ENCODE measurements at places on chromosomes 3 and 15.
A peak's percentile ranks its signal among the peaks of the same experiment; 100 is the strongest.

DNA sequence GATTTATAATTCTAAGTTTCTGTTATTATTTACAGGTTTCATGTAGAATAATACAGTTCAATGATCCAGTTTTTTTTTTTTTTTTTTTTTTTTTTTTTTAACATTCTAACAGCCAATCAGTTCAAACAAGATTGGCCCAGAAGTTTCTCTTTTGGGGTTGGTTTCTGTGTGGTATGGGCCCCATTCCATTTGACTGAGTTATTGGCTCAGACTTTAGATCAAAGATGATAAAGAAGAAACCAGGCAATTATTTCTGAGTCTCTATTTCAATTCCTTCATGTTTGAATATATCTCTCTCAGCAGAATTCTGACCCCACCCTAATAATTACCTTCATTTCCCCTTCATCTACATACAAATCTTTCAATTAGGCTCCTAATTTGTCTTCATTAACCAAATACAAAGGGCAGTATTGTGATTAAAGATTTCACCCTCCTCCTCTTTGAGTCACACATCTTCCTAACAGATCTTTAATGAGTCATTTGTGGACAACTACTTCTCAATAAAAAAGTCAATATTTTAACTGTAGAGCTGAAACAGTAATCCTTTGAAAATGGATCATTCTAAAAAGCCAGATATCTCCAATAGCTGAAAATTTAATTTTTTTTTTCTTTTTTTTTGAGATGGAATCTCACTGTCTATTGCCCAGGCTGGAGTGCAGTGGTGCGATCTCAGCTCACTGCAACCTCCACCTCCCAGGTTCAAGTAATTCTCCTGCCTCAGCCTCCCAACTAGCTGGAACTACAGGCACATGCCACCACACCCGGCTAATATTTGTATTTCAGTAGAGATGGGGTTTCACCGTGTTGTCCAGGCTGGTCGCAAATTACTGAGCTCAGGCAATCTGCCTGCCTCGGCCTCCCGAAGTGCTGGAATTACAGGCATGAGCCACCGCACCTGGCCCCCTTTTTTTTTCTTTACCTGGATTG, 878.8 kb downstream of the NAALADL2 start:
- no peak for DNase-seq

- DNase-seq, result no peak
Observed at GRCh38 chr3:47515864-47516319, 2.4 kb upstream of the ELP6 start.

GRCh38 chr3:104951426-104951825, 415.3 kb upstream of the ALCAM start:
- no peak for DNase-seq

GRCh38 chr15:32855942-32856341, 138.1 kb downstream of the GREM1 start:
- no peak for DNase-seq

GRCh38 chr3:102353148-102353547, 81.7 kb upstream of the ZPLD1 start:
- DNase-seq, result no peak

- DNase-seq, result no peak
Observed at GRCh38 chr3:124489506-124489905, 240.7 kb upstream of the UMPS start.

- no peak for DNase-seq
Observed at GRCh38 chr3:149332771-149333170, 665 bp downstream of the TM4SF18 start.

DNA sequence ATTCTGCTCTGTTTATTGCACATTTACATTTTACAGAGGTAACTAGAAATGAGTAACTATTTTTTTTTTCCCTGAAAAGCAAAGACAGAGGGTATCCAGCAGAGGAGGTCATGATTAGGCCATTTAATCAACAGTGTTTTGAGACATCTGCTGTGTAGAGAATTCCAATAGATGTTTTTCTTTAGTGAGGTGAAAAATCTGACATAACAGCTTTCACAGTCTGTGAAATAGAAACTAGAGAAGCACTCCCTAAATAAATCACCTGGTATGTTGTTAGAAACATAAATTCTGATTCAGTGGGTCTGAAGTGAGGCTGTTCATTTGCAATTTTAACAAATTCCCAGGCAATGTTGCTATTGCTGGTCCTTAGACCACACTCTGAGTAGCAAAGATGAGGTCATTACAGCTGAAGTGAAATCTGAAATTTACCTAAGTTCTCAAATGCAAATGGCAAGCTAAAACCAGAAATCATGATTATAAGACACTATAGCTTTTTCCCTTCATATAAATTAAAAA, 329.2 kb upstream of the LRRC3B start:
- no peak for DNase-seq

- no peak for DNase-seq
Observed at GRCh38 chr3:136396916-136397315, 146.8 kb downstream of the PCCB start.

GRCh38 chr3:123258359-123258758, 56.6 kb downstream of the SEC22A start:
- no peak for DNase-seq

DNA sequence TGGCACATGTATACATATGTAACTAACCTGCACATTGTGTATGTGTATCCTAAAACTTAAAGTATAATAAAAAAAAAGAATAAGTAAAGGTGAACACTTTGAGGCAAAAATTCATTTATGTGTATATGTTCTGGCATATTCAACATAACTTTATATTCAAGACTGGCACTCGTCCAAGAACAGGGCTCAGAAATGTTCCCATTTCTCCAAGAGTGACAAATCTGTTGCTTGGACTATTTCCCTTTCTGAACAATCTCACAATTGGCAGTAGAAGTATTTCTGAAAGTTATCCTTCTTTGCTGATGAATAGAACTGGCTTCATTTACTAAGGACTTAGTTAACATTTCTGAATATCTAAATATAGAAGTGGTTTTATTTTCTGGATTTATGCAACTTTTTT, 212.8 kb downstream of the ADAMTSL3 start:
- no peak for DNase-seq

DNA sequence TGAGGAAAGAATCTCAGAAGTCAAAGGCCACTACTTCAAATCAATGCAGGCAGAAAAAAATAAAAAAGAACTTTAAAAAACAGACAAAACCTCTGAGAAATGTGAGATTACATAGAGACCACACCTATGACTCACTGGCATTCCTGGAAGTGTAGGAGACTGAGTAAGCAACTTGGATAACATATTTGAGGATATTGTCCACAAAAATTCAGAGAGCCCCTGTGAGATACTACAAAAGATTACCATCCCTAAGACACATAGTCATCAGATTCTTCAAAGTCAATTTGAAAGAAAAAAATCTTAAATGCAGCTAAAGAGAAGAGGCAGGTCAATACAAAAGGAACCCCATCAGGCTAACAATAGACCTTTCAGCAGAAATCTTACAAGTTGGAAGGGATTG, 887.3 kb downstream of the NTRK3 start:
- no peak for DNase-seq

DNA sequence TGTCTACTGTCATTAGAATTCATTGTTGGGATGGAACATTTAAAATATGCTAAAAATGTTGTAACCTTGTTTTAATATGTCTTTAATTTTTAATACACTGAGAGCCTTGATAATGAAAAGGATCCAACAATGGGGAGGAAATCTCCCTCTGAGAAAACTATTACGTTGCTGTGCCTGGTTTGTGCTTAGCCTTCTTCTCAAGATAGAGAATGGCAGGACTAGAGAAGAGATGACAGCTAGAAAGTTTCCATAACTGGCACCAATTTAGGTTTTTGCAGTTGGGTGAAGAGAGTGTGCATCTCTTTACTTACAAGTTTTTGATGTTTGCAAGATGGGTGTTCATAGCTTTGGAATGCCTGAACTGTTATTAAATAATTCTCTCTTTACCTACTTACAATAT, 42.6 kb upstream of the NANOGP8 start:
- DNase-seq, result no peak

DNA sequence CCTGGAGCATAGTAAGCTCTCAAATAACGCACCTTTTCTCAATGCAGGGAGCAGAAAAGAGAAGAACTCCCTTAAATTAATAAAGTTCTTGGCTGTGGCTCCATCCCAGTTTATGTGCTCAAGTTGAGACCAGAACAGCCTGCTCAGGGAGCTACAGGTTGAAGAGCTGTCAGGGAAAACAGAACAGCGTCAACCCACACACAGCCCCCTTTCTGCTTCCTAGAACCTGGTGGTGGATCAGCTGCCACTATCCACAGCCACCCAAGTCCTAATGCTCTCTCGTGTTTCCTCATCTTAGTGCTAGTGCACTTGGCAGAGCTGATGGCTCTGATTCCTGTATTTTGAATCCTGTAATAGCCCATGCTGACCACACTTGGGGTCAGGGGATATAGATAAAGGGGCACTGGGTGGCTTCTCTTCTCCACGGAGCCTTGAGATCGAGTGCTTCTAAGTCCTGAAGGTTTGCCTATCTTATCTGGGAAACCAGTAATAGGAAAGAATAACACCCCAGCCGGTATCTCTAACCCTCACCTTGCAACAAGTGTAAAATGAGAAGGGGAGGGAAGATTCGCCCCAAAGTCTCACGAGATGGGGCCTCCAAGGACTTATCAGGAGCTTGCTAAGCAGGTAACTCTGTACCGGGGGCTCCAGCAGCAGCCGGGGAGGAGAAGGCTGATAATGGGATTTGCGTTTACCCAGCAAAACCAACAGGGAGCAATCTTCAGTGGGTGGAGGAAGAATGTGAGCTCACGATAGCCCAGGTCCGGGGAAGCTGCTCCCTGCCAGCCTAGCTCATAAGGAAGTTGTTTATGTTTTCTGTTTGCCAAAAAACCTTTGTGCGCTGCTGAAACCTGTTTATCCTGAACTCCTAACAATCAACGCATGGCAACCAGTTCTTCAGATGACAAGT, 136.2 kb upstream of the ICE2 start:
- DNase-seq, result no peak

- DNase-seq, result no peak
Observed at GRCh38 chr3:8816106-8816505, 46.7 kb upstream of the OXTR start.

DNA sequence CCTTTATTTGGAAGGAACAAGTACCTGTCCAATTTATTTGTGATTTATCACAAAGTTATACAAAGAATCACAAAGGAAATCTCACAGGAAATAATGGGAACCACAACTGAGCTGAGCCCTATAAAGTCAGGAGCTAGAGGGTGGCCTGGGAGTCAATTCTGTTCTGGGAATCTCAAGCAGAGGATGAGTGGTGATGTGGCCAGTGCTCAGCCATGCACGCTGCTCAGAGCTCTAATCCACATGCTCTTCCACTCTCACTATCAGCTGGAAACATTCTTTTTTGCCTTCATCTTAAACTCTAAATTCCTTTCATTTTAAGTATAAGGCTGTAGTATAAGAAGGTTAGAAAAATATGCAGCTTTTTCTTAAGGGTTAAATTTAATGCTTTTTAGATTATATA, 36.6 kb downstream of the UACA start:
- DNase-seq, result no peak

- no peak for DNase-seq
Observed at GRCh38 chr15:66771351-66771650, 69.3 kb downstream of the SMAD6 start.

DNA sequence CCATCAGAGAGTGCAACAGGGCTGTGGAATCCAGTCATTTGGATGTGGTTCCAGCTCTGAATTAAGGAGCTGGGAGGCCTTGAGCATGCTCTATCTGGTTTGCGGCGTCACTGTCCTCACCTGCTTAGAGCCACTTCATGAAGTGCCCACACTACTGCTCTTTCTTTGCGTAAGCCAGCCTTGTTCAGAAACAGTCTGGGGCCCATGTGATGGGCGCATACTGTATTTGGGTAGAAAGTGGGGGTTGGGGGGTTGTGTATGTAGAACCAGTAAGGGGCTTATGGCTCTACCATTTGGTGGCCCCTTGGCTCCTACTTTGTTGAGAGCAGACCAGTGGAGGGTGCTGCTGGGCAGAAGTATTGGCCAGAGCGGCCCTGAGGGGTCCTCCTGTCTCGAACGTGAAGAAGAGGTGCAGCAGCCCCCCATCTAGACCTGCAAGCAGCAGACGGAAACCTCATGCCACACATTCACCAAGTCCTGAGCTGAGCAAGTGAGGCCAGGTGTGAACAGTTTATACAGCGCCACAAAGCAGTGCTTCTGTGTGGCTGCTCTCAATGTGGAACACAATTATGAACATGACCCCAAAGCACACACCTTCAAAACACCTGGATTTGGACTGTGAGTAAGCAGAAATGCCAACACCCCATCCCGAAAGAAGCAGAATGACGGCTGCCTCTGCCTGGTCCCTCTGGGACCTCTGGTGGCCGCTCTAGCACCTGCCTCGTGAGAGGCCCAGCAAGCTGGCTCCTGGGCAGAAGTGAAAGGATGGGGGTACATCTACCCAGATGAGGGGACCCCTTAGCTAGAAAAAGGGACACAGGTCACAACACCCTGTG, 26.6 kb downstream of the SRPRB start:
- peak; percentile 20 for DNase-seq

GRCh38 chr3:56357266-56357665, 111.0 kb downstream of the ERC2 start:
- DNase-seq, result no peak

DNA sequence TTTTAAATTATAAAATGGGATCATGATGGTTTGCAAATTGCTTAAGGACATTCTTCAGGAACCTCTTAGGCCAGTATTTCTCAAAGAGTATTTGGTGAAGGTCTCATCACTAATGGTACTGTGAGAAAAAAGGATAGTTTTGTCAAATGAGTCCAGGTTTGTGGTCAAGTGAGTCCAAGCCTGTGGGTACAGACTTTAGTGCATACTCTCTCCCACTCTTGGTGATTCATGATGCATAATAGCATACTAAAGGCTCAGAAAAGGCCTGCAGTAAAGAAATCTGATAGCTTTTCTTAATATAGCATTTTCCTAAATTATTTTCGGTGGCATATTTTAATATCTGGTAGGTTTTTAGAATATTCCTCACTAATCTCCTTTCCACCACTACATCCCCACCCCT, 20.0 kb downstream of the BOC start:
- DNase-seq, result no peak

DNA sequence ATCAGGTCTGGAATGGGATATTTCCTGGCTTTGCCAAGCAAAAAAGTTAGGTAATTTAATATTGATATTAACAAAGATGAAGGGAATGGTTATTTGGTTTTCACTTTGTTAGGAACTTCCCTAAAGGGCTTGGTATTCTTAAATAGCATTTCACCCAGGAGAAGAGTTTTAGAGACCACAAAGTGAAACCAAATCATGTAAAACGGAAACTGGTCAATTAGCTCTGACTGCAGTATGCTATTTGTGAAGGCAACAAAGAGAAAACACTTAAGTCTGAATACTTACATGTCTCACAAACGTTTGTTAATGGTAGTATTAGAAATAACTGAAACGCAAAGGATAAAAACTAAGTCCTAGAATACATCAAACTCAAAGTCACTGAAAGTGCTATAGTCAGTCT, 32.4 kb upstream of the SETMAR start:
- no peak for DNase-seq

Measured in stimulated activated CD8-positive, alpha-beta memory T cell treated with anti-CD3 and anti-CD28 coated beads, Interleukin-4, amount 100 ng/mL, for 48 hours (primary cell).